ENCODE measurements at places on chromosomes 5 and 9.

- DNase-seq, result peak; percentile 85
Observed at GRCh38 chr5:33810491-33811120, 81.2 kb downstream of the ADAMTS12 start.

DNA sequence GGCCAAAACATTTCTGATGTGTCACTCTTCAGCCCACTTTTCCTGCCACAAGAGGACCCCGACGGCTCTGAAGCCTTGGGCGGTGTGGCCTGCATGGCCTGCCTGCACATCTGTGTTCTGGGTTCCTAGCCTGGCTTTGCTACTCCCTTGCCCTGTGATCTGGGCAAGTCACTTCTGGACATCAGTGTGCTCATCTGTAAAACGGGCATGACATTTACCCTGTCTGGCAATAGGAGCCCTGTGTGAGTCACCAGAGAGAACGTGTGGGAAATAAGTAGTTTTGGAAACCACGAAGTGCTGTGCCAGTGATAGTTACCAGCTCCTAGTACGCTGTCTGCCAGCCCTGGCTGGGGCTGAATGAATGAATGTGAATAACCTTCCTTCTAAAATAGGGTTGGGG, 90.8 kb downstream of the MACROH2A1 start:
- peak; percentile 7 for DNase-seq

DNA sequence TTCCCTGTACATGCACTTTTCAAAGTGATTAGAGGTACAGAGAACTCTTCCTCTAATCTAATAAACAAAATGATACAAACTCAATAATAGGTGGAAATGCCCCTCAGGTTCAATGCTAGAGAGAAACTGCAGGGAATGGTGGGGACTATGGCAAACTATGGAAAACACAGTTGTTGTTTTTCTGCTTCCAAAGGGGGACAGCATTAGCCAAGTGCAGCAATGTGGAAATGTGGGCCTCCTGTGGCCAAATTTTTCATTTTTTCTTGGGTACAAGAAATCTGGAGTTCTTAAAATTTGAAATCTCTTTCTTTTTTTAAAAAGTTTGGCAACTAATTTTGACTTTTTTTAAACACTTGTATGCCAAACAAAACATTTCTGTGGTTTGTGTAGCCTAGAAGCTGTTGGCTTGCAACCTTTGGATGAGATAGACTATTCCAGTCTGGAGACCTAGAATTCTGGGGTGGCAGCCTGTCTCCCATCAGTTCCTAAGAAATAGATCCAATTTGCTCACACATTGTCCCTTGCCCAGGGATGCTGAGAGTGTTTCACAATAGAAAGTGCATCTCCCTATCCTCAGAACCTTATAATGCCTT, 218.6 kb downstream of the PAPPA start:
- DNase-seq, result no peak

DNA sequence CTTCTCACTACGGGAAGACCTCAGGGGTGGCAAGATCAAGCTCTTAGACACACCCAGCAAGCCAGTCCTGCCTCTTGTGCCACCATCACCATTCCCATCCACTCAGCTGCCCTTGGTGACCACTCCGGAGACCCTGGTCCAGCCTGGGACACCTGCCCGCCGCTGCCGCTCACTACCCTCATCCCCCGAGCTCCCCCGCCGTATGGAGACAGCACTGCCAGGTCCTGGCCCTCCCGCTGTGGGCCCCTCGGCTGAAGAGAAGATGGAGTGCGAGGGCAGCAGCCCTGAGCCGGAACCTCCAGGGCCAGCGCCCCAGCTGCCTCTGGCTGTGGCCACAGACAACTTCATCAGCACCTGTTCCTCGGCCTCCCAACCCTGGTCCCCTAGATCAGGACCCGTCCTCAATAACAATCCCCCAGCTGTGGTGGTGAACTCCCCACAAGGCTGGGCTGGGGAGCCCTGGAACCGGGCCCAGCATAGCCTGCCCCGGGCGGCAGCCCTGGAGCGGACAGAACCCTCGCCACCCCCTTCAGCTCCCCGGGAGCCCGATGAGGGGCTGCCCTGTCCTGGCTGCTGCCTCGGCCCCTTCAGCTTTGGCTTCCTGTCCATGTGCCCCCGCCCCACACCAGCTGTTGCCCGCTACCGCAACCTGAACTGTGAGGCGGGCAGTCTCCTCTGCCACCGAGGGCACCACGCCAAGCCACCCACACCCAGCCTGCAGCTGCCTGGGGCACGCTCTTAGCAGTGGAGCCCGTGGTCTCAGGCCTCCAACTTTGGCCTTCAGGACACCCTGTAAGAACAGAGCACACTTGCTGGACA, 4.1 kb downstream of the TESK1 start:
- no peak for DNase-seq

DNA sequence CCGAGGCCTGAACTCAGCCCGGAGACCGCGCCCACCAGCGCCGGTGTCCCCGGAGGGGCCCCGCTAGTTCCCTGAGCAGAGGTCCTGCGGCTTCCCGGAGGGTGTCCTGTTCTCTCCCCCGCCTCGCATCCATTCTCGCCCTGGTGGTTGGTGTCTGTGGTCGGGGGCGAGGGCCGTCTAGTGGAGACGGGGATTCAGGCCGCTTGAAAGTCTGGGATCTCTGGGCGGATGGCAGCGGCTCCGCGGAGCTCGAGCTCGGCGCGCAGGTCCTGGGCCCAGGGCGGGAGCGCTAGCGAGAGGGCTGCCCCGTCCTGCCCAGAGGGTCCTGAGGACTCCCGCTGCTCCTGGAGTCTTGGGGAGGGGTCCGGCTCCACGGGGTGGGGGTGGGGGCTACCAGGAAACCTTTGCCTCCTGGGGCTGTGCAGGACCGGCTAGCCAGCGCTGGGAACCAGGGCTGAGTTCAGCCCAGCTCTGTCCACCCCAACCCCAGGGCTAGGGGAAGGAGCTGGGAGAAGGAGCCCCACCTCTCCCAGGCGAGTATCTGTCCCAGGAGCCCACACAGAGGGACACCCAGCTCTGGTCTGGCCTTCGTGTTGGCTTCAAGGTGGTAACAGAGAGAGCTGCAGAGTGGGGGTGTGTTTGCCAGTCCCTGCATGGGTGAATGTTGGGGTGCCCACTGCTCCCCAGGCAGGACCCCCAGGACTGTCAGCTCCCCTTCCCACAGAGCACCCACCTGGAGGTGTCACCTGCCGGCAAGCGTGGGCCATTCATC, 4.0 kb downstream of the TOR4A start:
- no peak for DNase-seq

DNA sequence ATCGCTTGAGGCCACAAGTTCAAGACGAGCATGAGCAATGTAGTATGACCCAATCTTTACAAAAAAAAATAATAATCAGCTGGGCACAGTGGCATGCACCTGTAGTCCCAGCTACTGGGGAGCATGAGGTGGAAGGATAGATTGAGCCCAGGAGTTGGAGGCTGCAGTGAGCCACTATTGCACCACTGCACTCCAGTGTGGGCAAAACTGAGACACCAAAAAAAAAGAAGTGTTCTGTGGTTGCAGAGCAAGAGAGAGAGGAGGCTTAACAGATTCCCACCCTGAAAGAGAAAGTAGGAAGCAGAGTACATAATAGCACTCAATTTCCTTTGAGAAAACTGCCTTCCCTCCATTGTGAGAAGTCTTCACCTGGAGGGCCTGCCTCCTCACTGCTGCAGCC, 52.6 kb downstream of the ALDH7A1 start:
- no peak for DNase-seq

- DNase-seq, result no peak
Observed at GRCh38 chr5:138705567-138705966, 47.7 kb upstream of the CTNNA1 start.

GRCh38 chr5:110386782-110387181, 339.7 kb downstream of the TMEM232 start:
- DNase-seq, result no peak

GRCh38 chr9:79695531-79696175, 123.9 kb downstream of the TLE4 start:
- DNase-seq, result no peak

DNA sequence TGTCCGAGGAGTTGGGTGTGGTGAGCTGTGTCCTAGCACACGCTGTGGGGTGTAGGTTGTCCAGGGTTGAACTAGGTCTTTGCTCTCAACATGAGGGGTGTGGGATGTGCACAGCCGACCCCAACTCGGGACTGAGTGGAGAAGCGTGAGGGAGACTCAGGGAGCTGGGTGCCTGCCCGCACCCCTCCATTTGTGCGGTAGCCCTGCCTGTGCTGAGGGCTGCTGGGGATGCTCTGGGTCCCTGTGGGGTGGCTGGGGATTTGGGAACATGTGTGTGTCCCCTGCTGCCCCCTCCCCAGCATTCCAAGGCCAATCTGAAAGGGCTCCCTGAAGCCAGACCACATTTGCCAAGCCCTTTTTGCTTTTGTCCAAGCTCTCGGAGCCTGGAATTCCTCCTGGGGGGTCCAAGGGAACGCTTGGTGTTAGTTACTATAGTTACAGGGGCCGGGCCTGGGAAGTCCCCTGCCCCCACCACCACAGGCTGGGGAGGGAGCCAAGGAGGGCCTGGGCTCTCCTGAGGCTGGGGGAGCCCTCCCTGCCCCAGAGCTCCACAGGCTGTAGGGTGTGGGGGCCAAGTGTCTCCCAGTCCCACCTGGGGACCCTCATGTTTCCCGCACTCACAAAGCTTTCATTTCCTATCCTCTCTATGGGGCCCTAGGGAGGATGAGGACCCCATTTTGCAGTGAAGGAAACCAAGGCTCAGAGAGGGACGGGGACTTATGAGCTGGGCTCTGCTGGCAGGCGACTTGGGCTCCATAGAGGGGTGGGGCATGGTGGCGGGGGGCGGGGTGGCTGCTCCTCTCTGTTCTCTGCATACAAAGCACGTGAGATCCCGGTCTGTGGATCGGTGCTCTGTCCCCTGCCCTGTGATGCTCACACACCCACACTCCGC, 1.1 kb downstream of the CRB2 start:
- DNase-seq, result no peak

DNA sequence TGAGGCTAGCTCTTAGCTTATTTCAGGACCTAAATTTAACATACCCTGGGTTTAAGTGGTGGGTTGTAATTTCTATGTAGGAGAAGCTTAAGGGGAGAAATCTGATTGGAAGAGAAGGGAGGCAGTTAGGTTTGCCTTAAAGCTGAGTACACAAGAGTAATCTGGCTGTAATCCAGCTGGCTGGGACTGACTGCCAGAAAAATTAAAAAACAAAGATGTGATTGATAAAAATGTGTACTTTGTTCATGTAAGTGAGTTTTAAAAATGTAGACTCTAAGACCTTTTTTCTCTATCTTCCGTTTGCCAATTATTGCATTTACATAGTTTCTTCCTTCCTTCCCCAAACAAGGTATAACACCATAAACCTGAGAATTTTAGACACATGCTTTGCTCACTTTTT, 17.5 kb upstream of the MSMP start:
- DNase-seq, result peak; percentile 57

- DNase-seq, result no peak
Observed at GRCh38 chr5:132823481-132824050, 6.9 kb downstream of the SHROOM1 start.

- DNase-seq, result peak; percentile 79
Observed at GRCh38 chr5:107248066-107248695, 422.6 kb downstream of the EFNA5 start.

- DNase-seq, result peak; percentile 47
Observed at GRCh38 chr5:114361724-114362196, at the start of gene KCNN2. Gene KCNN2 (plus strand): TSS chr5:114362070. CDS start chr5:114362140, 70 bp downstream.

DNA sequence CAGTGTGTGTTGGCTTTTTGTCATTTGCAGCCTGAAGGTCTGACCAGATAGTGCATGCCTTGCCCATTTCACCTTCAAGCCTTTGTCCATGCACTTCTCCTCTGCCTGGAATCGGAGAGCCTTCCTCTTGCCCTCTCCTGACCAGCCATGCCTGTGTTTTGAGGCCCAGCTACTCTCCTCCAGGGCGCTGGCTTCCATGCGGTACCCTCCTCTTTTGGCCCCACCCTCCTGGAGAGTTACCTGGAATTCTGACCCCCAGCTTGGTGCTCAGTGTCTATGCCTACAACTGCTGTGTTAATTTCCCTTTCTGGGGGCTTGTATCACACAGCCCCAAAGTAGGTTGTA, 52.5 kb downstream of the CXXC5 start:
- no peak for DNase-seq

- DNase-seq, result peak; percentile 3
Observed at GRCh38 chr5:117761186-117761585, 1186.6 kb upstream of the SEMA6A start.

- DNase-seq, result no peak
Observed at GRCh38 chr9:88536023-88536324, 996 bp downstream of the NXNL2 start.

DNA sequence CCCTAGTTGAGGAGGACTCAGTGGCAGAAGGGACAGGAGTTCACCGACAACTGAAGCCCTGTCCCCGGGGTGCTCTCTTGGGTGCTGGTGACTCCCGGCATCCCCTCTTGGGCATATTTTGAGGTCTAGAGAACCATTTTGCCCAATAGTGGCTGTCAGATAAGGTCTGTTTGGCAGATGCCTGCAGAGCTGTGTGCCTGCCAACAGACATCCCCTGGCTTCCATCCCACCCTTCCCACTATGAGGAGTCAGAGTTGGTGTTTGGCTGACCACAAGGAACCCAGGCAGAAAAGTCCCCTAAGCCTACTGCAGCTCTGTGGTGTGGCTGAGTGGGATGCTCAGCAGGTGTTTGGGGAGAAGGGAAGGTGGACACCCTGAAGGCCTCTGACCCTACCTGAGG, 207.0 kb downstream of the AUH start:
- no peak for DNase-seq

DNA sequence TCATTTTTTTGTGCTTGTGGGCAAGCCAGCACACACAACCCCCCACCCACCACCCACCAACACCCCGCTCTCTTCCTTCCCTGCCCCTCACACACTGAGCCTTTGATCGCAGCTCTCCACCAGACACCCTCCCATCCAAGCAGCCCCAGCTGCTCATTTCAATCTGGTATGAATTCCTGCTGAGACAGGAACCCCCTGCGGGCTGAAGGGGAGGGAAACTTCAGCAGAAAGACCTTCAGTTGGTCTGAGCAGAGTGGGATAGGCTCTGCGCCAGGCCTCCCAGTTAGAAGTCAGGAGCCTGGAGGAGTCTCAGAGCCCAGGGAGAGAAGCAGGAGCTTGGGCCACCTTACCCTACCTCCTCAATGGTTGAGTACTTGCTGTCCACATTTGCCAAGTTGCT, 7.2 kb downstream of the PCDHGC5 start:
- DNase-seq, result no peak

DNA sequence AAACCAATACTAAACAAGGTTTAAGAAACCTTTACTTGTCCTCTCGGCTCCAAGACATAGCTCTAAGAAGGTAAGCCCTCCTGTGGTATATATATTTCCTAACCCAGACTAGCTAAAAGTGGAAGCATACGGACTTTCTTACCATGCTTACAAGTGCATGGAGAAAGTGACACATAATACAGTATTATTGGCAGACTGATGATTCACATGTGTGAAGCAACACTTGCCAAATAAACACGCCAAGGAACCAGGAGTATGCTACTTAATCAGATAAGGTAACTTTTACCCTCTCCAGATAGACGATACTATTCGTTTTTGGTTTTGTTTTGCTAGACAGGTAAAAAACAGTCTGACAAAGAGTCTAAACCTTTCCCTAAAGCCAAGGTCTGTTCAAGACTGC, 264.1 kb downstream of the MLLT3 start:
- DNase-seq, result peak; percentile 45

- no peak for DNase-seq
Observed at GRCh38 chr5:107874795-107875194, 204.1 kb upstream of the EFNA5 start.

- DNase-seq, result no peak
Observed at GRCh38 chr9:100104314-100104713, 5.3 kb downstream of the INVS start.

GRCh38 chr9:16319646-16320045, 550.8 kb downstream of the BNC2 start:
- DNase-seq, result no peak

GRCh38 chr5:154143211-154143641, 47.3 kb upstream of the GALNT10 start:
- DNase-seq, result no peak

- no peak for DNase-seq
Observed at GRCh38 chr5:133599600-133599999, 12.7 kb downstream of the FSTL4 start.

All from fibroblast of pulmonary artery (primary cell).